Foreskin keratinocyte (primary cell): ENCODE measurements at places on chromosomes 4 and X.

DNA sequence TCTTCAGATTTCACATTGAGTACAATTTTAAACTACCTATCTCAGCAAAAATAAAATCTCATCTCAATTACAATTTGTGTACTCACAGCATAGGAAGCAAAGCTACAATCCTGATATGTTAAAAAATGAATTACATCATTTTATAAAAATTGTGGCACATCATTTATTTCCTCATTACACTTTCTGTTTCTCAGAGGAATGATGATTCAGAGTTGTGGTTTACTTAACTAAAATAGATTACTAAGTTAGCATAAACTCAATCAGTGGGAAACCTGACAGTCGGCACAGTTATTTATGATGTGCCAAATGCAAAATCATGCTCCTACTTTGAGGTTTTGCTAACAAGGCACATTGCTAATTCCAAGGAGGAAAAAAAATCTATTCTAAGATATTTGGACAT is 325.0 kb downstream of the FBXO8 start:
- no peak for DNase-seq

DNA sequence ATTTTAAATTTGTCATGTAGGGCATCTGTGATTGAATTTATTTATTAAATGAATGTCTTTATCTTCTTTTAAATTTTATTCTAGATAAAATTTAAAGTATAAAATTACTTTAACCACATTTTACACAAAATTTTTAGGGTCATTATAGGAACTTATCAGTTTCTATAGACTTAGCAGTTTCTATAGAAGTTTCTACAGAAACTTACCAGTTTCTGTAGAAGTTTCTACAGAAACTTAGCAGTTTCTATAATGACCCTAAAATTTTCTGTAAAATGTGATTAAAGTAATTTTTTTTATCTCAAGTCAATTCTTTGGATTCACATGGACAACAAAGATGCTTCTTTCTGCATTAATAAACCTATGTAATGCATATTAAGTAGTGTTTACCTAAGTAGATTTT is 565.9 kb upstream of the TECRL start:
- DNase-seq, result no peak

- no peak for DNase-seq
Observed at GRCh38 chrX:124194199-124194598, 138.3 kb upstream of the TEX13D start.

- no peak for DNase-seq
Observed at GRCh38 chr4:6334203-6334887, 64.7 kb downstream of the WFS1 start.

DNA sequence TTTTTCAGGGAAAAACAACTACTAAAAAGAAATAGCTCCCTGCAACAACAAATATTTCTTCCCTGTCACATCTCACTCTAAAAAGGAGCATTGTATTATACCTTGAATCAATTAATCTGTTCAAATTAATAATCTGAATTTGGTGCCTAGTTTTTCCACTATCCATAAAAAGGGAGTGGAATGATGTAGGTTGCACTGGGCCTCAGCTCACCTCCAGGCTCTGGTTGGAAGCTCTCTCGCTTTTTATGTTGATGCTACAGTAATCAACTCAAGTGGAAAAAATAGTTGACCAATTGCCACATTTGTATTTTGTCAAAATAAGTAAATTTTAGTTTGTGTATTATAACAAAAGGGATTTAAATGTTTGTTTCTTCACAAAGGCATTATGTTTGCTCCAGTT is 126.1 kb downstream of the MAD2L1 start:
- DNase-seq, result no peak

DNA sequence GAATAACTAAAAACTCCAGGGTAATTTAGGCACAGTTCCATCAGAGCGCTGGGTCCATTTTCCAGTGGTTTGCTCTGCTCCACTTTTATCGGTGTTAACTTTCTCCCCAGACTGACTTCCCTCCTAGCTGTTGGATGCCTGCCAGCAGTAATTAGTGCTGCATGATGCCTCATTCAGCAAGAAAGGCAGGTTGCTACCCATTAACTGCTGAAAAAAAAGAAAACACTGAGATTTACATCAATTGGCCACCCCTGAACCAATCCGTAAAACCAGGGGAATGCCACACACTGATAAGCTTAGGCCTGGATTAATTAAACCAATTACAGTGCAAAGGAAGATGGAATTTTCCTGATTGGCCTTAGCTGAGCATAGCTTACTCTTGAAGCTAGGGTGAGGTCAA is 182.4 kb upstream of the CXXC4 start:
- peak; percentile 18 for DNase-seq

- DNase-seq, result no peak
Observed at GRCh38 chrX:32514986-32515385, 696.4 kb downstream of the DMD start.

- peak; percentile 62 for DNase-seq
Observed at GRCh38 chr4:86640469-86640868, 46.4 kb downstream of the PTPN13 start.
